ENCODE measurements at places on chromosomes 1 and 21. TPM values are rescaled to one million over a fixed set of nuclear protein-coding genes. Genes with fewer than 3 reads are reported as not detected.

- DNase-seq: no peak
These were observed 365.7 kb upstream of the USP24 start for GRCh38 chr1:55580845-55581332.

DNA sequence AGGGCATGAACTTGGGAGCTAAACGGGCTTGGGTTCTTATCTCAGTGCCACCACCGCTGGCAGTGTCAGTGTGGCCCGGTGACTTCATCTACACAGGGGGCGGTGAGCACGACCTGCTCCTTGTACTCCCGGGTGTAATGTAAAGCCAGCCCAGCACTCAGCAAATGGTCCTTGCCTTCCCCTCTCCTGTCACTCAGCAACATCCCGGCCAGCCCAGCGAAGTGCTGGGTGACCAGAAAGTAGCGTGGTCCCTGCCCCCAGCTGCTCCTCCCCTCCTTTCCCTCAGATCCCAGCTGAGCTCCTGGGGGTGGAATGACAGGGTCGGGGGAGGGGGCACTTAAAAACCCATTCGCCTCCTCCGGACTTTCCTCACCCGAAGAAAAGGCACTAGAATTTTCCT is 7.2 kb downstream of the KCNN3 start:
- no peak for DNase-seq

DNA sequence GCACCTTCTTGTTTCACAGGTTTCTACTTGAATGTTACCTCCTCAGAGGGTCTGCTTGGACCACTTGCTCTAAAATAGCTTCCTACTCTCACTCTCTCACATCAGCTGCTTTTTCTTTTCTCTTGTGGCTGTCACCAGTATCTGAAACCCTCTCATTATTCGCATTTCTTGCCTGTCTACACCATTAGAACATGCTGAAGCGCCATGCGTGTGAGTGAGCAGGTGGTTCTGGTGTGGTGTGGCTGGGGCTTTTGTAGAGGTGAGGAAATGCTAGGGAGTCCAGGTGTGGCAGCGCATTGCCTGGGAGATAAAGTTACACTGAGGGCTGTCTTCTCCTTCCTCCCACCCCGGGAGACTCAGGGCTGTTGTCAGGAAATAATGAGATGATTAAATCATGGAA is 4.1 kb downstream of the ZNF362 start:
- no peak for DNase-seq

The CD53 gene
- total RNA-seq: 194 TPM

DNA sequence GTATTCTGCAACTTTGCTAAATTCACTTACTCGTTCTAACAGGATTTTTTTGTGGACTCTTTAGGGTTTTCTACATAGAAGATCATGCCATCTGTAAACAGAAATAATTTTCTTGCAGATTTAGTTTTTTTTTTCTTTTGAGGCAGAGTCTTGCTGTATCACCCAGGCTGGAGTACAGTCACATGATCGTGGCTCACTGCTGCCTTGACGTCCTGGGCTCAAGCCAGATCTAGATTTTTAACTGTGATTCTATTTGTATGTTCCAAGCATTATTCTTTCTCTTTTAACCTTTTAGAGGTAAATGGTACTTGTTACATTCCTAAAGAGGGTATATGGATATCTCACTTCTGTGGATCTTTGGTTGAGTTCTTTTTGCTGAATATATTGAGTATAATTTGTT is 18.6 kb downstream of the FABP3 start:
- no peak for DNase-seq

DNA sequence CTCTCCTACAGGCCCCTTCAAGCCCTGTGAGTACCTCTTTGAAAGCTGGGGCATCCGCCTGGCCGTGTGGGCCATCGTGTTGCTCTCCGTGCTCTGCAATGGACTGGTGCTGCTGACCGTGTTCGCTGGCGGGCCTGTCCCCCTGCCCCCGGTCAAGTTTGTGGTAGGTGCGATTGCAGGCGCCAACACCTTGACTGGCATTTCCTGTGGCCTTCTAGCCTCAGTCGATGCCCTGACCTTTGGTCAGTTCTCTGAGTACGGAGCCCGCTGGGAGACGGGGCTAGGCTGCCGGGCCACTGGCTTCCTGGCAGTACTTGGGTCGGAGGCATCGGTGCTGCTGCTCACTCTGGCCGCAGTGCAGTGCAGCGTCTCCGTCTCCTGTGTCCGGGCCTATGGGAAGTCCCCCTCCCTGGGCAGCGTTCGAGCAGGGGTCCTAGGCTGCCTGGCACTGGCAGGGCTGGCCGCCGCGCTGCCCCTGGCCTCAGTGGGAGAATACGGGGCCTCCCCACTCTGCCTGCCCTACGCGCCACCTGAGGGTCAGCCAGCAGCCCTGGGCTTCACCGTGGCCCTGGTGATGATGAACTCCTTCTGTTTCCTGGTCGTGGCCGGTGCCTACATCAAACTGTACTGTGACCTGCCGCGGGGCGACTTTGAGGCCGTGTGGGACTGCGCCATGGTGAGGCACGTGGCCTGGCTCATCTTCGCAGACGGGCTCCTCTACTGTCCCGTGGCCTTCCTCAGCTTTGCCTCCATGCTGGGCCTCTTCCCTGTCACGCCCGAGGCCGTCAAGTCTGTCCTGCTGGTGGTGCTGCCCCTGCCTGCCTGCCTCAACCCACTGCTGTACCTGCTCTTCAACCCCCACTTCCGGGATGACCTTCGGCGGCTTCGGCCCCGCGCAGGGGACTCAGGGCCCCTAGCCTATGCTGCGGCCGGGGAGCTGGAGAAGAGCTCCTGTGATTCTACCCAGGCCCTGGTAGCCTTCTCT is 23.5 kb downstream of the UBE2T start:
- no peak for DNase-seq

- DNase-seq: peak; percentile 80
These were observed 2.7 kb upstream of the ANXA9 start for GRCh38 chr1:150979092-150980056.

DNA sequence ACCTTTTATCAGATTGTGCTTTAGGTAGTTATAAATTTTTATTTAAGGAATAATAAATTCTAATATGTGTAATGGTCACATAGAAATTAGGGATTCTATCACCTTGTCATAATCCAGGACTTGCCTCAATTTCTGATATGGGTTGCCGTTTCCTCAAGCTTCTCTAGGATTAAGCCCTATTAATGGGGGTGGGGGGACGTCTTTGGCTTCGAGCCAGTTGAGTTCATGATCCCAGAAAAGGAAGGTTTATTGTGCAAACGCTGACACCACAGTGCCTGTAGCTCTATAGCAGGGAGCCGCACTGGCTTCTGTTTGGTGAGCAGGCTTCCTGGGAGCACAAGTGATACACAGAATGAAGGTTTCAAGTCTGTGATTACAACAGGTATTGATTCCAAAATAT is 22.0 kb upstream of the VAMP3 start:
- no peak for DNase-seq

DNA sequence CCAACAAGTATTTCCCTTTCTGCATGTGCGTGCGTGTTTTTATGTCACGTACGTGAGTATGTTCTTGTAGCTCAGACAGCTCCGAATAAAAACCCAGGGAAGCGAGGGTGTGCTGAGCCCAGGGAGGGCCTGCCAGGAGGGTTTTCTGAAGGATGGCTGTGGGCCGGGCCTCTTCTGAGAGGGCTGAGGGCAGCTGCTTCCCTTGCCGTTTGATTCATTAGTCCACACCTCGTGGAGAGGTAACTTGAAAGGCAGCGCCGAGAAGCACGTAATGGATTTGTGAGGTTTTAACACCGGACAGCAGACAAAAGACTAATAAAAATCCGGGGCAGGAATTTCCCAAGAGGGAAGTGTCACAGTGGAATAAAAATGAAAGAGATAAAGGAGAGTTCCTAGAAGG is 29.5 kb downstream of the CD247 start:
- DNase-seq: no peak
